ENCODE measurements at places on chromosomes 13 and 19.

DNA sequence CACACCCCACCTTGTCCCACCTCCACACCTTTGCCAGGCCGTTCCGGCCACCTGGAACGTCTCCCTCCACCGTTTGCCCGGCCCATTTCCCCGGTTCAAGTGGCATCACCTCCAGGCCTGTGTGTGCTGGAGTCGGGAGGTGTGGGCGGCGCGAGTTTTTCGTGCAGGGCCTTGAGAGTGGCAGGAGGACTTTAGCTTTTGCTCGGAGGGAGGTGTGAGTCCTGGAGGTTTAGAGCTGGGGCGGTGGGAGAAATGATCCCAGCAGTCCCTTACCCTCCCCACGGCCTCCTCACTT, 4.3 kb upstream of the PALM start:
- ATAC-seq, result no peak

DNA sequence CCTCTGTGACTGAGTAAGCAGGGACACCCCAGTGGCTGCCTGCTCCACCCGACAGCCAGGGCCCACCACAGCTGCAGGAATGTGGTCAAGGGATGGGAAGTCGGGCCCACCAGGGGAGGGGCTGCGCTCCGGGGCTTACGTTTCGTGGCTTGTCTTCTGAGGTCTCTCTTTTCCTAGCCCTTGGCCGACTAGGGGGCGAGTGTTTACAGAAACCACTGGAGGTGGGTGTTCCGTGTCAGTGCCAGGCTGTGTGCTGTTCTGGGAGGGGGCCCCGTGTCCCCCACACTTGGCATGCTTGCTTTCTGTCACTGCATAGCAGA, 4.5 kb downstream of the ADAT3 start:
- no peak for ATAC-seq

DNA sequence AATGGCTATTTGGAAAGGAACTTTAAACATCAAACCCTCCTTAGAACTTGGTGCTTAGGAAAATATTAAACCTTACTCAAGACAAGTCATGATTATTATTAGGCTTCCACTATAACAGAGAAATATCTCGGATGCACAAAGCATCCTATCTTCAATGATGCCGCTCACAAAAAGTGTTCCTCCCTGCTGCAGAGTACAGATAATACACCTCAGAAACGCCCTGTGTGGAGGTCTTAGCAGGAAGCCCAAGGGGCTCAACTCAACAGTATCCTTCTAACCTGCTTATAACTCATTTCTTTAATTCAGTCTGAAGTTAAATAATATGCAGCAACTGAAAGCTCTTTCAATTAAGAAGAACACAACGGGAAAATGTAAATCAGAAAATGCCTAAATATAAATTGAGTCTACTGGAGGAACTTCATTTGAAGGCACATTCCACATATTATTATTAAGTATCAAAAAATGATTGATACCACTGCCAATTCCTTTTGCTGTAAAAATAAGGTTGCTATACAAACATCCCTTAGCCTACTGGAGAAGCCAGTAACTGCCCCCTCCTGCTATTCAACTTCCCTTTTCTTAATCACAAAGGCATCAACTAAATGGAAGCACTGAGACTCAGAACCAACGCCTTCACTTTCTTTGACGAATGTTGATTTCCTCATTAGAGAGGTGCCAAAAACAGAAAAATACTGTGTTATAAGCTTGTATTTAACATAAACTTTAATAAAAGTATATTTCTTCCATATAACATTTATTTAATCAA, 12.0 kb downstream of the ELF1 start:
- no peak for ATAC-seq

- ATAC-seq, result 0 out of 3 replicates have a peak, but pooled peaks have one; percentile 33
These were observed 34.5 kb upstream of the ATP1A3 start for GRCh38 chr19:42028304-42029216.
